ENCODE measurements at places on chromosomes 5 and 9. TPM values are rescaled to one million over a fixed set of nuclear protein-coding genes. Genes with fewer than 3 reads are reported as not detected.

The DEPDC1B gene
- total RNA-seq: 0.47 TPM

The C5orf58 gene
- not detected for total RNA-seq

The IFNB1 gene
- total RNA-seq: not detected

The NTNG2 gene
- 5.0 TPM for total RNA-seq

DNA sequence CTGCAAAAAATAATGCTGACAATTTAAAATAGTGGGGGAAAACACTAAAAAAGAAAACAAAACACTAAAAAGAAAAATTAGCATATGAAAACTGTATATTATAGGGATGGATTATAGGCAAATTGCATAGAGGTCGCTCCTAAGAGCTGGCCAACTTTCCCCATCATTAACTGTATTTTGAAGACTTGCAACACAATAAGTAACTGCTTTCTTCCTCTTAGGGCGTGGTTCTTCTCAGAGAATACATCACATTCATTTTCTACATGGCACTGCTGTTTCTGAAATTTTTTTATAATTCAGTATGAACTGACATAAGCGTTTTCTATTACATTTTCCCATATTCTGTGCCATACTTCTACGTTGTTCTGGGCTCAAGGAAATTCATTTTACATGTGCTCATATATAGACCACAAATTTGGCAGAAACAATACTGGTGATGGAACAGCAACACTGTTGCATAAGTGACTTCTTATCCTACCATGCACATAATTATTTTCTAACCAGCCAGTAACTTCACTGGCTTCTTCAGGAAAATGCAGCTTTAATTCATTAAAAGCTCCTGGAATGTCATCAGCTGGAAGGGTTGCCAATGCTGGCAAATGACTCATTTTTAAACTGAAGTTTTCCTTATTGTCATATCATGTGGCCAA, 171.2 kb upstream of the DMAC1 start:
- no peak for DNase-seq

The NEUROG1 gene
- total RNA-seq: not detected

The LCN10 gene
- total RNA-seq: 9.3 TPM

DNA sequence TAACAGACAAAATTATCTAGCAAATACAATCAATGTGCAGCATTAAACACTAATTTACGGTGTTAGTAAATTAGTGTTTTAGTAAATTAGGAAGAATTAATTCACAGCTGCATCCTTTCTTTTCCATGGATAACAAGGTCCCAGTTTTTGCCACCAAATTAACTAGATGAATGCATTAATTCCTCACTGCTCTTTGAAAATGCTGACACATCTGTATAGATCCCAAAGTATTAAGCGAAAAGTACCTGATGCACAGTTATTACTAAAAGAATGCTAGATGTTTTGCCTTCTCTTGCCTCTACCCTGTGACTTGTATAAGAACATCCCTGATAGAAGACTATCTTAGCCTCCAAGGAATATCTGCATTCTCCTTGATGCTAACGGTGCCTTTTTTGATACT, 612.7 kb upstream of the DMAC1 start:
- no peak for DNase-seq

DNA sequence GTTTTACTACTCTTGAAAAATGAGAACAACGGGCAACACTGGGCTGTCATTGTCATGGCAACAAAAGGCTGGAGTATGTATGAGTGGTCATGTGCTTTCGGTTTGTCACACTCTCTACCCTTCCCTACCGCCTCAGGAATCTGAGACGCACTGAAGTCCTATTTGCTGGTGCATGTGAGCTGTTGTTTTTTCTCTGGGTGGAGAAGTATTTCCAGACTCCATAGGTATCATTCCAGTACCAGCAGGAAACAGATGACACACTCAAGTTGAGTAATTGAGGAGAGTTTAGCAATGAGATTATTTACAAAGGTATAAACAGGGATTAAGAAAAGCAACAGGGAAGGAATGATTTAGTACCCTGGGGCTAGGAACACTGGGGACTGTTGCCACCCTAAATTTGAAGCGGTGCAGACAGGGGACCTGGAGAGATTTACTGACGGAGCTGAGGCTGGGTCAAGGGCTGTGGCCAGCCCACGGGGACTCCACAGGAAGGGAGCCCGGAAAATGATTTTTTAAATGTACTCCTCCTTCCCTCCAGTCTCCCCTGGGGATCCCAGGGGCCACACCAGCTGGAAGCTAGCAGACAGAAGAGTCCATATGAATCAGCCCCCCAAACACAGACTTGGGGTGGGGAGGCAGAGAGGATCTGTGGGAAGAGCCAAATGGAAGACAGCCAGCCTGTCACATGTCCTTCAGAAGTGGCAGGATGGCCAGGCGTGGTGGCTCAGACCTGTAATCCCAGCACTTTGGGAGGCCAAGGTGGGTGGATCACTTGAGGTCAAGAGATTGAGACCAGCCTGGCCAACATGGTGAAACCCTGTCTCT, 13.2 kb upstream of the ZBTB43 start:
- no peak for DNase-seq

The PNPLA7 gene
- total RNA-seq: 5.8 TPM

The COL5A1 gene
- total RNA-seq: 35.2 TPM

The CTSL gene
- total RNA-seq: 162 TPM

GRCh38 chr9:16221822-16222547, 648.5 kb downstream of the BNC2 start:
- no peak for DNase-seq

DNA sequence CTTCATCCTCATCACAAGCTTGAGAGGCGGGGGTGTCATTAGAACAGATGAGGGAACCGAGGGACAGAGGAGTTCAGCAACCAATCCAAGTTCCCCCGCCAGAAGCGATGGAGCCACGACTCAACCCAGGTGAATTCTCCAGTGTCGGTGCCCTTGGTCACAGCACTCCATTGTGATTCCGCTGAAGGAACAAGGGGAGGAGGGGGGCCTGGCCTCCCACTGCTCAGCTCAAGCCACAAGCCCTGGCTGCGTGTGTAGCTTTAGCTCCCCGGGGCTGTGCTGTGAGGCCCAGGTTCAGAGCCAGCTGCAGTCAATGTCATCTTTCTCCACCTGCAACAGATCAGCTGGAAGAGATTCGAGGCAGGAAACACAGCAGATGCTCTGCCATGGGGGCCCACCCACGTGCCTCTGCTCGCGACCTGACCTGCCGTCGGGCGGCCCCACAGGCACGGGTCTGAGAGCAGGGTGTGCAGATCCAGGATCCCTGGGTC, 72.6 kb downstream of the GTF3C4 start:
- no peak for DNase-seq

DNA sequence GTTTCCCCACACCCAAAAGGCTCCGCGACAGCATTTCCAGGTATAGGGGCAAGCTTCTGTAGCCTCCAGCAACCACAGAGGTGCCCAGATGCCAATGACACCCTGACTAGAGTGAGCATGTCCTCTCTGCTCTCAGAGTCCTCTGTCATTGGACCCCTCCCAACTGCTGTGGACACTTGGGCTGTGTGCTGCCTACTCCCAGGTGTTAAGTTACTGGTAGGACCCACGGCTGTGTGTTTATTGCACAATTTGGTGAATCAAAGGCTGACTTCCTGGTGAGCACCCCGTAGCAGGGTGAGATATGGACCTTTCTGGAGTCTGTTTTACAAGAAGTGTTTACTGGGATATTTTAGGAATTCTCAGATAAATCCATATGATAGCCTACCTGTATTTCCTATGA, 36.0 kb downstream of the SH3GL2 start:
- no peak for DNase-seq

All from left cardiac atrium (tissue), 4 donors.